Right renal pelvis (tissue), 4 donors: ENCODE measurements at places on chromosomes 1 and 21. TPM values are rescaled to one million over a fixed set of nuclear protein-coding genes. Genes with fewer than 3 reads are reported as not detected.

- DNase-seq, result no peak
Measured at GRCh38 chr1:204304067-204304466, 55.7 kb downstream of the PLEKHA6 start.

DNA sequence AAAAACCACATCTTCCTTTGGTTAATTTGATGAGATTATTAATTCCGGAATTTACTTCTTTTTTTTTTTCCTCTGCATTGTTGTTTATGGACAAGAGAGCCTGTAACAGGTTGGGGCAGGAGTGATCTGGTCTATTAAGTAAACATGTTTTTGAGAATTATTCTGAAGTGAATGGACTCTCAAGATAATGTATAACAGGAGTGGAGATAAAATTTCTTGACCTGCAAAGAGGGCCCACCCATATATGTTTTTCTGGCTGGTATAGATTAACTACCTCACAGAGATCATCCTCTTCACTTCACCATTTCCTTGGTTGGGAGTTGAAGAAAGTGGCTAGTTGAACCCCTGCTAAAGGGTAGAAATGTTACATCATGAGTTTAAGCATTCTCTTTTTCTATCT, 10.7 kb downstream of the DDI2 start:
- no peak for DNase-seq

DNA sequence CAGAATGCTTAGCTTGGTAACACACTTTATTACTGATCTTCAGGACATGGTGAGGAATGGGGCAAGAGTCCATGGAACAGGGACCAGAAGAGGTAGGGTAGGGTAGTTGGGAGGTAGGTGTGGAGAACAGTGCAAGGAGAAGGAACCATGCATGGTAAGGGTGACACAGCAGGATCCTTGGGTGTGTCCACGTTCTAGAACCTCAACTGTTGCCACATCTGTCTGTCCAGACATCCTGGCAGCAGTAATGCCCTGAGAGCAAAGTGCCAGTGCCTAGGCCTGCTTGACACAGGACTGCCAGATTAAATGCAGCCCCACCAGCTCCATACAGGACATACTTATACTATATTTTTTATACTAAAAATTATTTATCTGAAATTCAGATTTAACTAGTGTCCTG, 13.9 kb downstream of the DMAP1 start:
- DNase-seq, result no peak

DNA sequence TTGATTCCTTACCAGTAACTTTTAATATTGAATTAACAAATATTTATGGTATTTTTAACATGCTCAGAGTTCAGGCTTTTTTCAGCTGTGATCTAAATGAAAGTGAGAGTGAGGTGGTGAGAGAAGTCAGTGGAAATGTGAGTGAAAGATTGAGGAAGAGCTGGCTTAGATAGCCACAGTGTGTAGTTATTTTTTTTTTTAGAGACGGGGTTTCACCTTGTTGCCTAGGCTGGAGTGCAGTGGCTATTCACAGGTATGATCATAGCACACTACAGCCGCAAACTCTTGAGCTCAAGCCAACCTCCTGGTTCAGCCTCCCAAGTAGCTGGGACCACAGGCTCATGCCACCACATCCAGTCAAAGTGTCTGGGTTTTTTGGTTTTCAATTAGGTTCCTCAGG, 10.9 kb downstream of the RNF11 start:
- DNase-seq, result no peak

DNA sequence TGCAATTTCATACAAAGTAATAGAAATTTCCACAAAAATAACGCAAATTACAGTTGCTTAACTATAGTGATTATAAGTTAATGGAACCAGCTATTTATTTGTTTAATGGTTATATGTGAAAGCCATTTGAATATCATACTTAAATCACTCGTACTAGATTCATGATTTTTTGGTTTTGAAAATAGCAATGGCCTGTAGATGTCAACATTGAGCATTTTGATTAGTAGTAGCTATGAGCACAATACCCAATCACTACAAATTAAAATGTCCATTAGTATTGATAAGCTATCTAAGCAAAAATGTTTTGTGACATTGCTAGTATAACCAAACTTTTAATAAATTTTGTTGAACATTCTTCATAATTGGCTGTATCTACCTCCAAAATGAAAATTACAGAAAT, 10.0 kb downstream of the COL24A1 start:
- no peak for DNase-seq

Gene PNRC2
- polyA plus RNA-seq, result 202 TPM

Gene TFF2
- polyA plus RNA-seq, result not detected

Gene S100A1
- 20.2 TPM for polyA plus RNA-seq

Gene PDPN
- 18.3 TPM for polyA plus RNA-seq

Gene HP1BP3
- polyA plus RNA-seq, result 246 TPM
